ENCODE measurements at places on chromosomes 3 and 15.

GRCh38 chr15:80098341-80098740 is 38.9 kb downstream of the ZFAND6 start:
- no peak for DNase-seq

- no peak for DNase-seq
Observed at GRCh38 chr3:66452303-66453011, 48.4 kb downstream of the LRIG1 start.

DNA sequence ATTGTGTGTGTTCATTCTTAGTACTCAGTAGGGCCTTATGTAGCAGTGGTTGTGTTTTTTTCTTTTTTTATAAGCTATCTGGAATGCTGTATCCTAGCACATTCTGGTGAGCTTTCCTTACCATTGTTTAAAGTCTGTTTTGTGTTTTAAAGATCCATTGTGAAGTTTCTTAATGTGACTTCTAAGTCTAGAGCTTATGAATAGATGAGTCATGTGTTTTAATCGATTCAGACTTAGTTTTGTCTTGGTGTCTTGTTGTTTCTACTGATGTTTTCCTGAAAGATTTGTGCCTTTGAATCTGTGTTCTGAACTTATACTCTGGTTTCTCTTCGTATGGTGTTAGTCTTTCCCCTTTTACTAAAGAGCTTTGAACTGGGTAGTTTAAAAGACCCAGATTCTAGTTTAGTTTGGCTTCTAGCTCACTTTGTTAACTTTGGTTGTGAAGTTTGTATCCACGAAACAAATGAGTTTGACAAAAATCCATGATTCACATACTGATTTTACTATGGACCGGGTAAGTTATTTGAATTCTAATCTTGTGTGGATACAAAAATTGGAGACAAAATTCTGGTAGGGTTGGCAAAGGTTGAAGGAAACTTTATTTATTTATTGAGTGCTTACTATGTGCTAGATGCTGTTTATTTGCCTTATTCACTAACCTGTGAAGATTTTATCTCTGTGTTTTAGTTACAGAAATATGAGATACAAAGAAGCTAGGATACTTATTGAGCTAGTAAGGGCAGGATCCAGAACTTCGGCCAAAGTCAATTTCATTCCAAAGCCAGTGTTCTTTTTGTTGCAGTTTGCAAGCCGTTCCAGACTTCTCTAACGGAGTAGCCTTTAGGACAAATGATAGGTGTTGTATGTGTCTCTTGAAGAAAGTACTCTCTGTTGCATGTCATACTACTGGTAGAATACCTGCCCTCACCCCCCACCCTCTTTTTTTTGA is 24.8 kb downstream of the AKAP13 start:
- DNase-seq: no peak

DNA sequence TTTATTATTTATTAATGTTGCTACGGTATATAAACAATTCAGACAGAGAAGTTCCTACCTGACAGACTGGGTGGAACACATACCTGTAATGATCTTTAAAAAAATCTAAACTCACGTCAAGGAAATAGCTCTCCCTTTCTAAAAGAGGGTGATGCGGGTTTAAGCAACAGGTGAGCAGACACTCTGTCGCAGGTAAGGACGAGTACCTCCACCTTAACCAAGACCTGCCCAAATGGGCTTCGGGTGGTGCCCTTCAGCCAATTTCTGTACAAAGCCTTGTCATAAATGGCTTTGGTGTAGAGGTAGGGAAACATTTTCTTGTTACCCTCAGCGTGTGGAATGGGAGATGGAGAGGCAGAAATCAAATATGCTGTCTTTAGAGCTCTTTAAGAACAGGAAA is 67.0 kb downstream of the CHSY1 start:
- no peak for DNase-seq

DNA sequence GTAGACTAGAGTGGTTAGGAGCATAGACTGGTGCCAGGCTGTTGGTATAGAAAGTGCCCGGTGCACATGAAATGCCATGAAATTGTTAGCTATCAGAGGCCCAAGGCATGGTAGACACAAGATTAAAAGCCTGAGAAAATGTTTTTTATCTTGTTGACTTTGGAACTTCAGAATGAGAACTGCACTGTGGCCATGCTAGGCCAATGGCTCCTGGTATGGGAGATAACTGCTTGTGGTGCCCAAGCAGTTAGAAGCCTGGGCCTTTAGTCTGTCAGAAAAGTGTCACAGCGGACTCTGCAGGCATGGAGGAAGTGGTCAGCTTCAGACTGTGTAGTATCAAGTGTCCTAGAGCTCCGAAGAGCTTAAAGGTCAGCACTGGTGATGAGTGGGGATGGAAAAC is 11.9 kb downstream of the FYCO1 start:
- DNase-seq: no peak

DNA sequence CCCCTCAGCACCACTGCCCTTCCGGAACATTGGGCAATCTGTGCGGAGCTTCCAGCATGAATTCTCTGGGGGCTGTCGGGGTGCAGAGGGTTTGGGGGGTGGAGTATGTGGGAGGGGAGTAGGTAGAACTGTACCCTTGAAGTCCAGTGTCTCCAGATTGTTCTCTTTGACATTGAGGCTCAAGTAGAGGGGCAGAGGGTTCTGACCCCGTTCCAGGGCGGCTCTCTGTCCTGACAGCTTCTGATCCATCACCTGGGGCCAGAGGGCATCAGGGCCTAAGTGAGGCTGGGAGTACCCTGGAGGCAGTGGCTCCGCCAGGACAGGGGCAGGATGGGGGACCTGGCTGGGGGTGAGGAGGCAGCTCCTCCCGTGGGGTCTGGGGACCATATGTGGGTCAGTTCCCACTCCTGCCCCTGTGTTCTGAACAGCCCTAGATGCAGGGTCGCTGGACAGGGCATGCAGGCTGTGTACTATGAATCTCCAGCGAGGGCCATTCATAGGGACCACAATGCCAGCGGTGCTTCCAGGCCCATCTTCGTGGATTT is 22.1 kb downstream of the PLA2G4D start:
- DNase-seq: no peak

- no peak for DNase-seq
Observed at GRCh38 chr15:31458596-31459399, 132.2 kb downstream of the KLF13 start.

Data from SW 1271 (cell line).